ENCODE measurements at places on chromosomes 7 and 10. TPM values are rescaled to one million over a fixed set of nuclear protein-coding genes. Genes with fewer than 3 reads are reported as not detected.

- no peak overlapping the region for H3K4me3 ChIP-seq
- H3K27me3 ChIP-seq: no peaks in the 10 kb centered on the region
- peaks cover 8% of the 10 kb centered on the region for H3K4me1 ChIP-seq
- no peaks in the 10 kb centered on the region for H3K36me3 ChIP-seq
- no peak for DNase-seq
- H3K27ac ChIP-seq: no peak overlapping the region
Observed at GRCh38 chr10:49761201-49761788, 828 bp downstream of the OGDHL start.

DNA sequence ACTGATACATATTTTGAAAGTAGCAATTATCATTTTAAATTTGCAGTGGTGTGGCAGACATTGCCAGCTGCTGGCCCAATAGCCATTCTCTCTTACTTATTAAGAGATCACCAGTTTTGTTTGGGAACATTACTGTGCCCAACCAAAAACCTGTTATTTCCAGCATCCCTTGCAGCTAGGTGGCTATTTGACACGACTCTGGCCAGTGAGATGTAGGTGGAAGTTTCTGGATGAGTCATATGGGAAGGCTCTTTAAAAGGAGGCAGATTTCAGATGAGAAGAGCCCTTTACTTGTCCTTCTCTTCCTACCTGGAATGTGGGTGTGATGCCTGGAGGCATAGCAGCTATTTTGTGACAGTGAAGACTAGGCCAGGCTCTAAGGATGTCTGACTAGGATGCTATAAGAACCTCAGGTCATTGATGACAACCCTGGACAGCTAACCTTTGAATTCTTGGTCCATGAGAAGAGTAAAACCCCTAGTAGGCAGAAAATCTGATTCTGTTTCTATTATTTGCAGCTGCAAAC lies 77.9 kb downstream of the CARD11 start:
- H3K36me3 ChIP-seq: no peaks in the 10 kb centered on the region
- no peaks in the 10 kb centered on the region for H3K27me3 ChIP-seq
- DNase-seq: no peak
- no peaks in the 10 kb centered on the region for H3K4me1 ChIP-seq
- H3K4me3 ChIP-seq: no peak overlapping the region

DNA sequence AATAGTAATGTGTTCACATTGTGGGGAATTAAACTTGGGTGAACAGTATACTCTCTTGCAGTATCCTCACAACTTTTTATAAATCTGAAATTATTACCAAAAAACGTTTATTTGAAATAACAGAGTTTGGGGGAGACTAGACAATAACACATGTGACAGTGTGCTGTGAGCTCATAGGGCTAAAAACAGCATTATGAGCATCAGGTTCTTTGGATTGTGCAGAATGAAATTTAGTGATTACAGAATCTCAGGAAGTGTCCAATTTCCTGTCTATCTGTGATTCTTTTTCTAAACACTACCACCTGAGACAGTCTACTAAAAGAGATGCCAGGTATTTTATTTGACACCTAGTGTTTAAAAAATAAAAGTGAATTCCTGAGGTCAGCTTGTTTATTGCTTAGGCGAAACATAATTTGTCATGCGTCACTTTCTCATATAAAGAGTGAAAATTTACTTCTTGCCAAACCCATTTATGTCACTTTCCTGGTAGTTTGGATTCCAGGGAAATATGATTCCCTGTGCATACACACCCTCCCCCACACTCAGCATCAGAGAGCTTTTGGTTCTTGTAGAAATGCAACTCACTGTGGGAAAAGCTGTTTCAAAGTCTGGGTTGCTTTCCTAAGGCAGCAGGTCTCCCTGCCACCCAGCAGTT lies 71.2 kb downstream of the AOAH start:
- H3K4me3 ChIP-seq: no peak overlapping the region
- no peak for DNase-seq

DNA sequence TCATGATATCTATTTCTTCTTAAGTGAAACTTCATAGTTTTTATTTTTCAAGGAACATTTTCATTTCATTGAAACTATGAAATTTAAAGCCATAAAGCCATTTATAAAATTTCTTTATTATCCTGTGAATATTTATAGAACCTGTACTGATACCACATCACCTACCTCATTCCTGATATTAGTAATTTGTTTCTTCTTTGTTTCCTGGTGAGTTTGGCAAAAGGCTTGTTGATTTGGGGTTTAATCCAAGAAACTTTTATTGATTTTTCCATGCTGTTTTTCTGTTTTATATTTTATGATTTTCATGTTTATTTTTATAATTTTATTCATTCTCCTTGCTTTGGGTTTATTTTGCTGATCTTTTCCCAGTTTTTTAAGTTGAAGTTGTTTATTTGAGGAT lies 669.4 kb downstream of the NXPH1 start:
- no peaks in the 10 kb centered on the region for H3K36me3 ChIP-seq
- no peak for DNase-seq
- H3K4me3 ChIP-seq: no peak overlapping the region
- H3K27me3 ChIP-seq: no peaks in the 10 kb centered on the region

DNA sequence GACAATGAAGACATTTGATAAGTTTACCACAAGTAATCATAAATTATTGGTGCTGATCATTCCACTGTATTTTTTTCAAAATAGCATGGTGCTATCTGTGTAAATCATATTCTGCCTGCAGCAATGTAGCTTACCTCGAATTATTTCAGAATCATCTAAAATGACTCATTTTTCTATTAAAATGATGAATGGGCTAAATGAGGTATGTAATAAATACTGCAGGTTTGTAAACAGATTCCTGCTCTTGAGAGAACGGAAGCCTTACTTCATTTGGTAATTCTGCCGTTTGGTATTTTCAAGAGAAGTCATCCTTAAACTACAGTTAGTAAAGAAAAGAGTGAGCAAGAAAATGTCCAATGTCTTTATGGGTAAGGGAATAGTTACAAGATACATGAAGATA lies 115.9 kb downstream of the CHCHD3 start:
- H3K4me3 ChIP-seq: no peak overlapping the region
- no peaks in the 10 kb centered on the region for H3K36me3 ChIP-seq
- H3K27ac ChIP-seq: no peak overlapping the region

DNA sequence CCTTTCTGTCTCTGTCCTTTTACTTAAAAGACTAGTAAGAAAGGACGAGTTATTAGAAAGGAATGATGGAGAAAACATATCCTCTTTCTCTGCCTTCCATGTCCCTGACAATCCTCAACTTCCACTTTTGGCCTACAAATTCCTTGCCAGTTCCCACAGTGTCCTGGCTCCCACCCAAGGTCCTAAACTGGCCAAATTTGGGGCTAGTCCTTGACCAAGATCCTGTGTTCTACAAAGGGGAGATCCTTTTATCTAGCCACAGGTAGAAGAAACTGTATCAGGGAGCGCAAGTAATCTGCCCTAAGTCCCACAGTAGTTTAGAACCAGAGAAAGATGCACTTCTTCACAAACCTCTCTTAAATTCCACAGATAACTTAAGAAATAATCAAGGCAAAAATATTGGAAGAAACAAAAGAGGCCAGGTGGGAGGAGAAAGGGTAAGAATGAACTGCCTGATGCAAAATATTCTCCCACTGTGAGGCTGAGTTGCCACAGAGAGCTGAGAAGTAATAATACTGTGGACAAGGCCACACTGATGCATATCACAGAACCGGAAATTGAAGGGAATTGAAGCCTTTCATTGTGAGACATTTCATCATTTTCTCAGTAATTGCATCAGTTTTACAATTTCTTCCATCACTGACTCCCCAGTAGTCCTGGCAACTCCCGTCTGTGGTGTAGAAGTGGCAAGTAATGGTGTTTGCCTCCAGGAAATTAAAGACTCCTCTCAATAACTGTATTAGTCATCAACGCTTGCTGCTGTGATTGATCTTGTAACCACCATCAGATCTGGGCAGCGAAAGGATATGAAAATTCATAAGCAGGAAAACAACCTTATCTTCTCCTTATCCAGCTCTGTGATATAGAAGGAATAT lies 47.2 kb downstream of the DNAJC12 start:
- no peak for DNase-seq
- no peaks in the 10 kb centered on the region for H3K36me3 ChIP-seq
- no peak overlapping the region for H3K27ac ChIP-seq
- H3K27me3 ChIP-seq: no peaks in the 10 kb centered on the region

DNA sequence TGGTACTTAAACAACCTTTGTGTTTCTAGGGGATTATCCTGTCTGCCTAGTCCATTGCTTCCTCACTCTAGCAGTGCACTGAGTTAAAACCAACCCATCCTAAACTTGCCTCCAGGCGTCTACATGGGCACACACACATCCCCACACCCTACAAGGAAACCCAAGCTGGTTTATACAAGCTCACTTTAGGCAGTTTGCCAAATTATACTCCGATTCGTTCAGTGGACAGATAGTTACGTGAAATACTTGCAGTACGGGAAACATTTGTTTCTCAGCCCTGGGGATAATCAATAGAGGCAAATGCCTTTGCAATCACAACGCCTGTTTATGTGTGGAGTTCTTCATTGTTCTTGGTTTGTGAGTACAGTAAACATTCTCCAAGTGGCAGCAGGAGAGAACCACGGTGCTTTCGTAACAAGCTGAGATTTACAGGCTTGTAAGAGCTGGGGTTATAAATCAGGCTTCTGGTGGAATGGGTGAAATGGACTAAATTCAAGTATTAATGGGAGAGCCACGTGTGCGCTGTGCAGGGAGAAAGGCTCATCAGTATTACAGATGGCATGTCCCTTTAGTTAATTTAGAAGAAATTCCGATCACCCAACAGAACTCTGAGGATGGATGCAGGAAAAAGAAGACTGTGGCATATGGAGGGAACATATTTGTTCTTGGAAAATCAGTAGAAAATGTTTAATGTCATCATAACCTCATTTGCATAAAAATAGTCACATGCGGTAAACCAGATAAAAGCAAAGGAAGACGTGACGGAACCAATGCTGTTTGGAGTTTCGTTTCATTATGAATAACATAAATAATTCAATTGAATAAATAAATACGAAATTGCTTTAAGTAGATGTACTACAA lies 217.1 kb downstream of the GALNT17 start:
- no peaks in the 10 kb centered on the region for H3K36me3 ChIP-seq
- no peak overlapping the region for H3K27ac ChIP-seq

DNA sequence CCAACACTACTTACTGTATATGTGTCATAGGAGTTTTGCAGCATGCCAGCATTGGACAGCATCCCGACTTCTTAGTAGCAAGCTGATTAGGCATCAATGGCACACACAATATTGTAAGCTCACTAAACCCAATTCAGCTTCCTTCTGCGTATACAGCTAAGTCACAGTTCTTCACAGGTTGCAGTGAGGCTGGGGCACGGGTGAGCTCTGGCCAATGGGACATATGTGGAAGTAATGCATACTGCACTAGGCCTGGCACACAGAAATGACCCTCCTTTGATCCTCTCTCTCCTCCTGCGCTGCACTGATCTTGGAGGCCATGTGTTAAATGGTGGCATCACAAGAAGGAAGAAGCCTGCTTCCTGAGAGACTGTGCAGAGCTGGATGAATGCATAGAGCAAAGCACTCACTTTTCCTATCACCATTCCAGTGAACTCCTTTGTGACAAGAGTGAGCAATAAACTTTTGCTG lies 11.9 kb downstream of the RAB11FIP2 start:
- no peaks in the 10 kb centered on the region for H3K27me3 ChIP-seq
- no peak overlapping the region for H3K4me3 ChIP-seq
- H3K36me3 ChIP-seq: peaks cover 7% of the 10 kb centered on the region
- no peak overlapping the region for H3K27ac ChIP-seq
- H3K4me1 ChIP-seq: peaks cover 17% of the 10 kb centered on the region

GRCh38 chr10:126439942-126440341 lies 51.7 kb upstream of the ADAM12 start:
- H3K36me3 ChIP-seq: no peaks in the 10 kb centered on the region
- H3K4me1 ChIP-seq: no peaks in the 10 kb centered on the region
- no peak overlapping the region for H3K4me3 ChIP-seq
- DNase-seq: no peak
- no peaks in the 10 kb centered on the region for H3K27me3 ChIP-seq

GRCh38 chr10:133312016-133312768 lies 3.5 kb downstream of the ZNF511 start:
- no peak for DNase-seq
- peaks cover 12% of the 10 kb centered on the region for H3K36me3 ChIP-seq
- H3K4me3 ChIP-seq: no peak overlapping the region

DNA sequence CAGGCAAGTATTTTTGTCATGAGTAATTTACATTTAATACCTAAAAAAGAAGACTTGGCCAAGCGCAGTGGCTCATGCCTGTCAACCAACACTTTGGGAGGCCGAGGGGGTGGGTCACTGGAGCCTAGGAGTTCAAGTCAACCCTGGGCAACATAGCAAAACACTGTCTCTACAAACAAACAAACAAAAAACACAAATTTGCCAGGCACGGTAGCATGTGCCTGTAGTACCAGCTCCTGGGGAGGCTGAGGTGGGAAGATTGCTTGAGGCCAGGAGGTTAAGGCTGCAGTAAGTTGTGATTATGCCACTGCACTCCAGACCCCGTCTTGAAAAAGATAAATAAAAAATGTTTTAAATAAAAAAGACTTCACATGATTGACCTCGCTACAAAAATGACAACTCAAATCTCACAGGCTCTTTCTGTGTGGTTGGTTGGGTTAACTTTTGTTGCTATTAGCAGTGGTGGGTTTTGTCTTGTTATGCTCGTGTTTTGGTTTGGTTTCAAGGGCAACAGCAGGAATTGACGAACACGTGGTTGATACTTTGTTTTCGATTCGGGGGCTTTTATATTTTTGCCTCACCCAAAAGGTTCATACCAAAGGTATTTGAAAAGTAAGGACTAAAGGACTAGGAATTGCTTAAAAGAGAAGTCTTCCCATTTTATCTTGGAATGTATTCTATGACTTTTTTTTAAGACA lies 227.2 kb upstream of the MKLN1 start:
- H3K4me1 ChIP-seq: peaks cover 16% of the 10 kb centered on the region
- no peak overlapping the region for H3K27ac ChIP-seq
- DNase-seq: no peak
- H3K36me3 ChIP-seq: no peaks in the 10 kb centered on the region

GRCh38 chr10:49541762-49542161 lies 2.8 kb upstream of the ERCC6 start:
- no peaks in the 10 kb centered on the region for H3K36me3 ChIP-seq
- no peak overlapping the region for H3K4me3 ChIP-seq
- peaks cover 6% of the 10 kb centered on the region for H3K4me1 ChIP-seq
- H3K27ac ChIP-seq: no peak overlapping the region

- H3K4me1 ChIP-seq: no peaks in the 10 kb centered on the region
- no peak overlapping the region for H3K4me3 ChIP-seq
- no peak for DNase-seq
- H3K27ac ChIP-seq: no peak overlapping the region
- no peaks in the 10 kb centered on the region for H3K27me3 ChIP-seq
Observed at GRCh38 chr7:158257516-158258410, 329.9 kb downstream of the PTPRN2 start.

GRCh38 chr10:128365156-128365725 lies 239.0 kb upstream of the MKI67 start:
- H3K27me3 ChIP-seq: no peaks in the 10 kb centered on the region
- H3K36me3 ChIP-seq: no peaks in the 10 kb centered on the region
- DNase-seq: no peak
- H3K4me3 ChIP-seq: no peak overlapping the region
- no peaks in the 10 kb centered on the region for H3K4me1 ChIP-seq

GRCh38 chr10:113788604-113789083 lies 37.2 kb downstream of the PLEKHS1 start:
- H3K4me1 ChIP-seq: no peaks in the 10 kb centered on the region
- H3K27ac ChIP-seq: no peak overlapping the region
- H3K36me3 ChIP-seq: no peaks in the 10 kb centered on the region
- no peak for DNase-seq

The PFKP gene
- total RNA-seq: 49.8 TPM

The MLXIPL gene
- total RNA-seq: 16.1 TPM

The CCDC3 gene
- total RNA-seq: 10.2 TPM

The FAM24B gene
- 7.8 TPM for total RNA-seq

The GPNMB gene
- total RNA-seq: 58.5 TPM
